ENCODE measurements at places on chromosomes 4 and X.

DNA sequence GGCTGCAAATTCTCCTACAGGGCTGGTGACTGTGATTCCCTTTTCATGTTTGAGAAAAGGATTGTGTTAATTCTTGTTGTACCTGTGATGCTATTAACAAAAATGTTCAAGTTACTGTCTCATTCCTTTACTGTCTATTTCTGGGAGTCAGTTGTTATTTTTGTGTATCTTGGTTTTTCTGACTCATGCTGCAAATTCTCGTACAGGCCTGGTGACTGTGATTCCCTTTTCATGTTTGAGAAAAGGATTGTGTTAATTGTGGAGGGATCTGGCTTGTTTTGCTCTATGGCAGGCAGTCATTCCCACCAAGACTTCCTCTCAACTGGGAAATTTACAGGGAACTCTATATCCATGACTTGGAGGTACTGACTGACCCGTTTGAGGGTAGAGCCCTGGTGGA lies 693.4 kb upstream of the INTU start:
- no peak for DNase-seq

DNA sequence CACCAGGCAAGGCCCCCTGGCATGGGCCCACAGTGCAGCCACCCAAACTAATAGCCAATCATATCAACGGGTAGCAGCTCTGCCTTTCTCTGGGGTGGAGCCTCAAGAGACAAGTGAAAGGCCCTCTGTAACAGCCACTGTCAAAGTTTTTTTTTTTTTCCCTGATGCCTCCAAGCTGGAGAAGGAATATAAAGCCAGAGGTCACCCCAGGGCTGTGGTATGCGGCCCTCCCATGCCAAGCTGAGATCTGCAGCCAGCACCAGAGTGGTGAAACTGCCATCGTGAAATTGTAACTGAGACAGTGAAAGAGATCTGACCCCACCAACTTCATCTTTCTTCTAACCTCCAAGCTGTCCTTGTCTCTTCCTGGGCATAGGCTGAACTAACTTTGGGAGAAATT lies 407.0 kb downstream of the KLHL4 start:
- DNase-seq, result no peak

DNA sequence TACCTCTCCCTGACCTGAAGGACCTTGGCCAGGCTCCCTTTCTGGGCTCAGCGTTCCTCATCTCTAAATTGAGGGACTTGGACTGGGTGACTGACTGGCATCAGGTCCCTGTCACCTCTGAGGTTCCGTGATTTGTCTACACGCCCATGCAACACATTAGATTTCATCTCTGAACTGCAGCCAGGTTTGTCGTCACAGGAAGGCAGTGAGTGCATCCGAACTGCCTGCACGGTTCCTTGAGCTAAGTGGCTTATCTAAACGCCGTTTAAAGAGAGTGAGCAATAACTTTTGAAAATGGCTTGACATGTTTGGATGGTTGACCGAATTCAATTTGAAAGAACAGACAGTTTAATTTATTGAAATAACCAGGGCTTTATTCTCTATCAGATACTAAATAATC lies 70.1 kb downstream of the PCYT1B start:
- no peak for DNase-seq

DNA sequence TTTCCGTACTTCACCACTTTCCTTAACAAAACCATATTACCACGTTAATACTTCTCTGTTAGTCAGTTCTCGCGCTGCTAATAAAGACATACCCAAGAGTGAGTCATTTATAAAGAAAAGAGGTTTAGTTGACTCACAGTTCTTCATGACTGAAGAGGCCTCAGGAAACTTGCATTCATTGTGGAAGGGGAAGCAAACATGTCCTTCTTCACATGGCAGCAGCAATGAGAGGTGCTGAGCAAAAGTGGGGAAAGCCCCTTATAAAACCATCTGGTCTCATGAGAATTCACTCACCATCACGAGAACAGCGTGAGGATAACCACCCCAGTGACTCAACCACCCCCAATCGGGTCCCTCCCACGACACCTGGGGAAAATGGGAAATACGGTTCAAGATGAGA lies 289.8 kb upstream of the CLNK start:
- no peak for DNase-seq

DNA sequence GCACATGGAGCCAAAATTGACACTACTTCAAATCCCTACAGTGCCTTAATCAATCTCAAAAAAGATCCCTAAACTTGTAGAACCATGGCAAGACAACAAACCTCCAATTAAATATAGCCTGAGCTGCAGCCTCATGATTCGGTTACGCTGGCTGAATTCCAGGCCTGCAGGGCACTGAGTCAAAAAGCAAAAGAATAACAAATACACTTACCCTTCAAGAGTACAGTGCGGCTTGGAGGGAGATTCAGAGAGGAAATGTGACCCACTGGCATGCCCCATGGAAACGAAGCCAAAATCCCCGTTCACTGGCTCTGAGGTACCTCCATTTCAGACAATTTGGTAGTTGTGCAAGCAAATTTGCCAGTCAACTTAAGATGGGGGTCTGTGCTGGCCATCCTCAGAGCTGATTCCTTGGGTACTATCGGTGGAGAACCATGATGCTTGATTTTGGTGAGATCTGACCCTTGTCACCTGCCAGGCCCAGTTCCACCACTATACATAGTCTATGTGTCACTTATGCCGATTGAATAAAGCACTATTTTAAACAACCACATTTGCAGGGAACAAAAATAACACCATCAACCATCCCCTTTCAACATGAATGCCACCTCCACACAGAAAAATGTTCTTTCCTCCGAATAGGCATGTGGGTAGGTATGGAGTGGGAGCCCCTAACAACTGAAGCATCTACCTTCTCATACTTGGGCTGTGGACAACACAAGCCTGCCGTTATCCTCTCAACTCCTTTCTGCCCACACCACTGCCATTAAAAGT lies 2.1 kb downstream of the C4orf54 start:
- DNase-seq, result no peak

DNA sequence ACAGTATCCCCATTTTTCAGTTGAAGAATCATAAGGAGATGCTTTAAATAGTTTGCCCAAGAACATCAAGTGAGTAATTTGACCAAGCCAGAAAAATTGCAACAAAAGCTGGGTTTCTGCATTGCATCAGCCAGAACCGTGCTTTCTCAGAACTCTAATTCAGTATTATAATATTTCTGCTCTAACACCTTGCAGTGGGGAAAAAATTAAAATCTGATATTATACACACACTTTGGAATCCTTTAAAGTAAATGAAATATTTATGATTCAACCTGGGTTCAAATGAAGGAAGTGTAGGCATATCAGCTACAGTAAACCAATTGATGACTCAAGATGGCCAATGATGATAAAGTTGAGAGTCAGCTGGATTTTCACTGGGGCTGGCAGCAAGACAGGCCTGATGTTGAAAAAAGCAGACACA lies 387.6 kb upstream of the ZFP42 start:
- no peak for DNase-seq

GRCh38 chrX:132409780-132410556 lies 78.9 kb downstream of the MBNL3 start:
- no peak for DNase-seq

- DNase-seq, result no peak
Measured at GRCh38 chr4:6965329-6965728, 55.7 kb downstream of the TBC1D14 start.

DNA sequence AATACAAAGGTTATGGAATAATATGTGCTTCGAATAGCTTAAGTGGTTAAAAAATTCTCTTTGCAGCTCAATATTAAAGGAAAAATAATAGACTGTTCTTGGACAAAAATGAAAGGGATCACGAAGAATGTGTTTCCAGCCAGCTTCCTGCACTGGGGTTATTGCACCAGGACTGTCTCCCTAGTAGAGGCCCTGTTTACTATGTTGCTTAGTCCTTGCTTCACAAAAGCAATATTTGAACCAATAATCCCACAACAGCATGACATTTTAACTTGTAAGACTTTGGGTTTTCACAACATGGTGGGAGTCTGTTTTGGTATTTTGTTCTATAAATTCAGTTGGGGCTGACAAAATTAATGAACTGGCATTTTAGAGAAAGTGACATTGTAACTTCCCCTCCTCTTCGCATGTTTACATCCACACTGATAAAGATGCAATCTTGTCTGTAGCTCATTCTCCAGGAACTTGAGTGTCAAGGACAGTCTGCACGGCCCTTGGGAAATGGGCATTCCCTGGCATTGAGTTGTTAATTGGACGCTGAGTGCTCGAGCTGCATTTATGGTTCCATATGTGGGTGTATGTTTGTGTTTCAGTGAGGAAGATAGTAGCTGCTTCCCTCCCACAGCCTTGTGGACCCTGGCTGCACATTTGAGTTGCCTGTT lies 39.0 kb downstream of the SHROOM2 start:
- DNase-seq, result no peak

GRCh38 chr4:120163895-120164294 lies 97.2 kb upstream of the MAD2L1 start:
- DNase-seq, result no peak

DNA sequence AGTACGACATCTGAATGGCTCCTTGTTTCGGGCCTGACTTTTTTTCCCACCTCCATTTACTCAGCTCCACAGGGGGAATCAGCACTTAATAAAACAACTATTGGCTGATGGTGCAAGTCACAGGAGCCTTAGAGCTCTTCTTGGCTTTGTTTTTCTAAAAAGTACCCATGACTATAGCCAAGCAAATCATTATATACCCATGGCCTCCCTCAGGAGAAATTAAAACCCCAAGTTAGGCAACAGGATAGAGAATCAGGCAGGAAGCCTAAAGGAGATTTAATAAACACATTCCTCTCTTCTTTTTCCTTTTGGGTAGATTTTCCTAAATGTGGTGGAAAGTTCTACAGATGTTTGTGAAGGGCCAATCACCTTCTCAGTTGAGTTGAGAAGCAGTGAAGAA lies 91.9 kb upstream of the RBPJ start:
- no peak for DNase-seq
